ENCODE measurements at places on chromosomes 7 and 10.

GRCh38 chr10:44856696-44857095 is 54.4 kb upstream of the TMEM72 start:
- no peak for DNase-seq

GRCh38 chr7:12557282-12557681 is 13.2 kb upstream of the SCIN start:
- DNase-seq = no peak

DNA sequence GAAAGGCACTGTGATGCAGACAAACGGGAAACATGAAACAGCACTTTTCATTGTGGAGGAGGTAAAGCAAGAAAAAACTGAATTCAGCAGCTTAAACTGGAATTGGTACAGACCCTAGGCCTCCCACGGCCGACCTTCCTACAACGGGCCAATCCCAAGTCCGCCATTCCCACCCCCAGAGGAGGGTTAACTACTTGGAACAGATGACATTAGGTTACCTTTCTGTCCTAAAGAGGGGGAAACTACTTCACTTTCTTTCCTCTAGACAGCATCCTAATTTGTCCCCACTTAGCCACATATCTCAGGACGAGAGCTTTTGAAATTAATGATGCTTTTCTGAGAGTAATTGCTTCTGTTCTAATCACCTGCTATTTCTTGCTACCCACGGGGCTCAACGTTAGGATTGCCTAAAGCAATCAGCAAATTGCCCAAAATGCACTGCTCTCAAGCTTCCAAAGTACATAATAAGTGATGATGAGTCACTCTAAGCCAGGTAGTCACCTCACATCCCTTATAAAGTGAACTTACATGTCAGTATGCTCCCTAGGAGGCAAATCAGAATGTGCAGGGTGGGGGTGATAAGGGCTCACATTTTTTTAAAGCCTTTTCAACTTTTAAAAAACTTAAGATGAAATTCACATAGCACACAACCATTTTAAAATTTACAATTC is 36.7 kb downstream of the LSM5 start:
- no peak for DNase-seq

GRCh38 chr7:133539016-133539415 is 286.1 kb downstream of the EXOC4 start:
- no peak for DNase-seq

- no peak for DNase-seq
Observed at GRCh38 chr7:141558544-141559183, 7.5 kb downstream of the AGK start.

DNA sequence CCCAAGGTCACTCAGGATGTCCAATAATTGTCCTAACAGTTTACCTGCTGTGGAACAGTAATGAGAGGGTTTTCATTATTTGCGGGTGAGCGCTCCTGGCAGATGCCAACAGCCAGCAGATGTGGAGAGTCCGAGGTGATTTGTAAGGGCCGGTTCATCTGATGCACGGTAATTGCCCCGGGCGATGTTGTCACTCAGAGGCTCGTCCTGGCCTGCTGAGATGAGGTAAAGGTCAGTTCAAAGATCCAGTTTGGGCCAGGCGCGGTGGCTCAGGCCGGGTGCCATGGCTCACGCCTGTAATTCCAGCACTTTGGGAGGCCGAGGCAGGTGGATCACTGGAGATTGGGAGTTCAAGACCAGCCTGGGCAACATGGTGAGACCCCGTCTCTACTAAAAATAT is 16.9 kb downstream of the LHPP start:
- DNase-seq = no peak

DNA sequence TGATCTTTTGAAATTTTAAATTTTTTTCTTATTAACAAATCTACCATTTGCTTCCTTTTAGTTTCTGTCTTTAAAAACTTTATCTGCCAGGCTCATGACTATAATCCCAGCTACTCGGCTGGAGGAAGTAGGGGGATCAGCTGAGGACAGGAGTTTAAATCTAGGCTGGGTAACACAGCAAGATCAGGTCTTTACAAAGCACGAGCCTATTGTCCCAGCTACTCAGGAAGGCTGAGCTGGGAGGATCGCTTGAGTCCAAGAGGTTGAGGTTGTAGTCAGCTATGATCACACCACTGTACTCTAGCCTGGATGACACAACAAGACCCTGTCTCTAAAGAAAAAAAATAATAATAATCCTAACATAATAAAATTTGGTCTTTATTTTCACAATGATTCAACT is 17.5 kb downstream of the DPY19L1 start:
- no peak for DNase-seq

All from stimulated activated CD8-positive, alpha-beta memory T cell treated with anti-CD3 and anti-CD28 coated beads, Interleukin-2, amount 100 ng/mL, for 1 hour (primary cell).